ENCODE measurements at places on chromosomes 3 and 15. TPM values are rescaled to one million over a fixed set of nuclear protein-coding genes. Genes with fewer than 3 reads are reported as not detected.

- no peak for DNase-seq
Measured at GRCh38 chr3:95923496-95924210, 890.7 kb upstream of the EPHA6 start.

DNA sequence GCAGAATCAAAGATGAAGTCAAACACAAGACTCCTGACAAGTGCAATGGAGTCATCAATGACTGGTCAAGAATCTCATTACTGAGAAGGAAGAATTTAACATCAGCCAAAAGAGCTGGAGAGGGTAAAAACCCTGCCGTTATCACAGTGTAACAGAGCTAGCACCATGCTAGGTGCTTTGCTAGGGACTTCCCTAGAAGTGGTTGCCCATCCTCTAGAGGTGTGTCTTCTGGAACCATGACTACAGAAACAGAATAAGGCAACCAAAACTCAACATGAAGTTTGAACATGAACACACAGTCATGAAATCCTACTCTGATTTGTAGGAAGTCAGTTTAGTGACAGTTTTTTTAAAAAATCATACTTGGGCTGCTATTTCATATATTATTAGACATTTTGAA lies 9.5 kb downstream of the ACAD11 start:
- no peak for DNase-seq

- DNase-seq: no peak
Measured at GRCh38 chr3:42608581-42608980, 8.1 kb downstream of the NKTR start.

DNA sequence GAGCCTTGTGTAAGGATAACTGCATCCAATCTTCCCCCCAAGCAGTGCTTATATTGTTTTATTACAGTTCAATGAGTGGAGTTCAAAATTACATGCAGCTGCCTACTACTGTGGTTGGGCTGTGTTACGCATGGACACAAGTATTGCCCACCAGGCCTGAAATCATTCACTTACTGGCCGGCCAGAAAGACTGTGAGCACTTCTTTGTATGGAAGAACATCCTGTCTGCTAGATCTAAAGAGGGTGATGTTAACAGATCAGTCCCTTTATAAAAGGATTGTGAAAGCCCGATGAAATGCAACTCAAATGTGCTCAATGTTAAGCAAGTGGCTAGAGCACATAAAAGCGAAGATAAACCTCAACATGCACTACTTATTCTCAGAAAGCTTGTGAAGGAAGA lies 132.5 kb downstream of the FOXP1 start:
- DNase-seq: no peak

GRCh38 chr3:147737376-147737775 lies 328.2 kb downstream of the ZIC1 start:
- DNase-seq: no peak

DNA sequence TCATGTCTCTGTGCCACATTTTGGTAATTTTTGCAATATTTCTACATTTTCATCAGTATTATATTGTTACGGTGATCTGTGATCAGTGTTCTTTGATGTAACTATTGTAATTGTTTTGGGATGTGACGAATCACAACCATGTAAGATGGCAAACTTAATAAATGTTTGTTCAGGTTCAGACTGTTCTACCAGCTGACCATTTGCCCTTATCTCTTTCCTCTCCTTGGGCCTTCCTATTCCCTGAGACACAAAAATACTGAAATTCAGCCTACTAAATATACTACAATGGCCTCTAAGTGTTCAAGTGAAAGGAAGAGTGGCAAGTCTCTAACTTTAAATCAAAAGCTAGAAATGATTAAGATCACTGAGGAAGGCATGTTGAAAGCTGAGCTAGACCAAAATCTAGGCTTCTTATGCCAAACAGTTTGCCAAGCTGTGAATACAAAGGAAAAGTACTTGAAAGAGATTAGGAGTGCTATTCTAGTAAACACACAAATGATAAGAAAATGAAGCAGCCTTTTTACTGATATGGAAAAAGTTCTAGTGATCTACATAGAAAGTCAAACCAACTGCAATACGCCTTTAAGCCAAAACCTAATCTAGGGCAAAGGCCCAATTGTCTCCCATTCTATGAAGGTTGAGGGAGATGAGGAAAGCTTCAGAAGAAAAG lies 952.8 kb downstream of the ROBO1 start:
- DNase-seq: no peak

DNA sequence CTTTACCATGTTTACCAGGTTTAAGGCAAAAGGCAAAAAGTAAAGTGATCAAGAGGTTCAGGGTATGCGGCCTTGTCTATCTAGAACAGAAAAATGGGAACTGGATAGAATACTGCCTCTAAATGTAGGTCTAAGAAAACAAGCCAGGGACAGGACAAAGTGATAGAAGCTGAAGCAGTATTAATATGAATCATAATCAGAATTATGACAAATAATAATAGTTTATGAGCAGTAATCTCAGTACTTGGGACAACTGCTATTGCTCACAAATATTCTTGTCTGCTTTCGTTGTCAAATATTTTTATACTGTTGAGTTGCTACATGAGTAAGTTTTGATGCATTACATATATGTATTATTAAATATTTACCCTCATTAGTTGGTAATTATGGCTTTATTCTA lies 356.9 kb upstream of the RBMS3 start:
- DNase-seq: no peak

GRCh38 chr3:194250098-194251002 lies 100.8 kb downstream of the CPN2 start:
- DNase-seq: no peak

GRCh38 chr3:149042789-149043386 lies 43.4 kb downstream of the HLTF start:
- DNase-seq: no peak

- DNase-seq: no peak
Measured at GRCh38 chr3:184039414-184039813, 7.9 kb downstream of the HTR3D start.

- no peak for DNase-seq
Measured at GRCh38 chr3:157832588-157832987, 273.6 kb downstream of the SHOX2 start.

GRCh38 chr3:150267288-150267687 lies 140.8 kb upstream of the TSC22D2 start:
- no peak for DNase-seq

GRCh38 chr3:171652932-171653331 lies 157.4 kb downstream of the PLD1 start:
- DNase-seq: no peak

- DNase-seq: no peak
Measured at GRCh38 chr3:68999605-69000004, 13.9 kb downstream of the EOGT start.

DNA sequence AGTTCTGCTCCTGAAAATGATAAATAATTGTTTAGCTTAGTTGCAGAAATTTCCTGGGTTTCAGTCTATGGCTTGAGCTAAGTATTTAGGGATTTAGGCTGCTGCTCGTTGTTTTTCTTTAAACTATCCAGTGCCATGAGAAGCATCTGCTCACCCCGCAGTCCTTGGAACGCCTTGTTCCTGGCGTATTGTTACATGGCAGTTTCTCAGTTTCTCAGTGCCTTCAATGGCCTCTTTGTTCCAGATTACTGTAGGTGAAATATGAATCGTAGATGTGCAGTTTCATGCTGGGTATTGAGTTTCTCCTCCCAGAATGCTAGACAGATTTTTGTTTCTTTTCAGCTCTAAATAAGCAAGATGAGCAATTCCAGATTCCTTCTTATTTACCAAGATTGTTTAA lies 269.5 kb upstream of the GBE1 start:
- DNase-seq: no peak

DNA sequence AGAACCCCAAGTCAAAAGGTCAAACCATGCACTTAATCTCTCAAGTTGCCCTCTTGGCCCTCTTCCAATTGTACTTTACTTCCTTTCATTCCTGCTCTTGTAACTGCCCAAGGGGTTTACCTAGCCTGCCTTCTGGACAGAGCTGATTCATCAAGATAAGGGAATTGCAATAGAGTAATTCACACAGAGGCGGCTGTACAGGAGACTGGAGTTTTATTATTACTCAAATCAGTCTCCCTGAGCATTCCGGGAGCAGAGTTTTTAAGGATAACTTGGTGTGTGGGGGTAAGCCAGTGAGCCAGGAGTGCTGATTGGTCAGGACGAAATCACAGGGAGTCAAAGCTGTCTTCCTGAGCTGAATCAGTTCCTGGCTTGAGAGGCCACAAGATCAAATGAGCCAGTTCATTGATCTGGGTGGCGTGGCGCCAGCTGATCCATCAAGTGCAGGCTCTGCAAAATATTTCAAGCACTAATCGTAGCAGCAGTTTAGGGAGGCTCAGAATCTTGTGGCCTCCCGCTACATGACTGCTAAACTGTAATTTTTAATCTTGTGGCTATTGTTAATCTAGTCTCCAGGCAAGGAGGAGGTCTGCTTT lies 590.0 kb downstream of the EPHA3 start:
- DNase-seq: no peak

- no peak for DNase-seq
Measured at GRCh38 chr3:159627229-159627628, 361.4 kb upstream of the IL12A start.

DNA sequence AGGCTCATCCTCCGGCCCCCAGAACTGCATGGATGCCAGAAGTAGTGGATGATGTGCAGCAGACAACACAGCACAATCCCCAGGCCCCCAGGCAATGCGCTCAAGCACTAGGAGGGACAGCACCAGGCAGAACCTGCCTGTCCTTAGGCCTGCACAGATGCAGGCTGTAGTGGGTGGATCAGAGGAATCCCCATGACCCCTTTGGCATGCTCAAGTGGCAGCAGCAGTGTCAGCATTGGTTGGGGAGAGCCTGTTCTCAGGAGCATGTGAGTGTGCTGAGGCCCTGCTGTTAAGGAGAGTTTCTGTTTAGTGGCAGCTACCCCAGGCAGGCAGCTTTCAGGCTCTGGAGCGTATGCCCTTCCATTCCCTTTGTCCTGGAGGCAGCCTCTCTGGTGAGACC lies 25.1 kb upstream of the CD200R1L start:
- no peak for DNase-seq

Gene MON1A
- 9.7 TPM for polyA plus RNA-seq

Gene CHRNA5
- polyA plus RNA-seq: 9.7 TPM

Gene TRANK1
- polyA plus RNA-seq: 7.6 TPM

Gene FMN1
- polyA plus RNA-seq: 21.0 TPM

Gene DNAJB11
- polyA plus RNA-seq: 63.6 TPM

Gene PAK6
- 5.6 TPM for polyA plus RNA-seq

Gene NEDD4
- polyA plus RNA-seq: 16.0 TPM
